H1 (cell line): ENCODE measurements at places on chromosomes 5 and 9. TPM values are rescaled to one million over a fixed set of nuclear protein-coding genes. Genes with fewer than 3 reads are reported as not detected.

GRCh38 chr9:130139251-130139650, 33.0 kb upstream of the NCS1 start:
- DNase-seq = no peak
- H3K27ac ChIP-seq = no peak overlapping the region
- no peak overlapping the region for H3K4me3 ChIP-seq
- H3K36me3 ChIP-seq = no peaks in the 10 kb centered on the region
- H3K4me1 ChIP-seq = peaks cover 29% of the 10 kb centered on the region

IL9 gene
- total RNA-seq = not detected in 2 replicates

- no peaks in the 10 kb centered on the region for H3K27me3 ChIP-seq
- no peaks in the 10 kb centered on the region for H3K36me3 ChIP-seq
- H3K4me1 ChIP-seq = no peaks in the 10 kb centered on the region
- no peak overlapping the region for H3K27ac ChIP-seq
- DNase-seq = no peak
Measured at GRCh38 chr9:97425973-97426336, 14.1 kb downstream of the TDRD7 start.

- H3K27me3 ChIP-seq = no peaks in the 10 kb centered on the region
- no peak overlapping the region for H3K27ac ChIP-seq
- no peaks in the 10 kb centered on the region for H3K36me3 ChIP-seq
- H3K4me1 ChIP-seq = no peaks in the 10 kb centered on the region
Measured at GRCh38 chr5:22612928-22613327, 240.2 kb downstream of the CDH12 start.

GRCh38 chr5:119166026-119166425, 95.1 kb downstream of the DMXL1 start:
- no peak overlapping the region for H3K4me3 ChIP-seq
- H3K36me3 ChIP-seq = peaks cover 21% of the 10 kb centered on the region
- no peaks in the 10 kb centered on the region for H3K4me1 ChIP-seq
- H3K27me3 ChIP-seq = no peaks in the 10 kb centered on the region
- no peak overlapping the region for H3K27ac ChIP-seq

DNA sequence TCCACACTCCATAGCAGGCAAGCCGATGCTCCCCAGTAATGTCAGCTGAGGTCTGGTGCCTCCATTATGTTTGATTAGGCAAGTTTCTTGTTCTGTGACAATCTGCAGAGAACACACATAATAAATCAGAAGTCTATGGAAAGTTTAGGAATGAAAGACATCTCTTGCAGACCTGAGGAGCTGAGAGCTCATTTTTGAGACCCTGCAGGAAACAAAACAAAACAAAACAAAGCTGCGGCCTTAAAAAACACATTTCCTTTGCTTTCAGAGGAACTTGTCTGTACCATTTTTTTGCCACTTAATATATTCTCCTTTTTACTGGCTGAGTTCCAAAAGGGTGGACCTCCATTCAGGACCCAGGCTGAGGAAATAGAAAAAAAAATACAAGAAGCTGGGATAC, 481.2 kb upstream of the DMAC1 start:
- DNase-seq = no peak
- H3K36me3 ChIP-seq = no peaks in the 10 kb centered on the region
- no peak overlapping the region for H3K4me3 ChIP-seq
- H3K27ac ChIP-seq = no peak overlapping the region
- H3K4me1 ChIP-seq = no peaks in the 10 kb centered on the region

HACD4 gene
- 0.61 and 0.86 TPM in 2 replicates for total RNA-seq

GRCh38 chr9:5587024-5587423, 41.9 kb upstream of the RIC1 start:
- H3K27me3 ChIP-seq = no peaks in the 10 kb centered on the region
- H3K4me1 ChIP-seq = no peaks in the 10 kb centered on the region
- H3K4me3 ChIP-seq = no peak overlapping the region
- no peaks in the 10 kb centered on the region for H3K36me3 ChIP-seq

DNA sequence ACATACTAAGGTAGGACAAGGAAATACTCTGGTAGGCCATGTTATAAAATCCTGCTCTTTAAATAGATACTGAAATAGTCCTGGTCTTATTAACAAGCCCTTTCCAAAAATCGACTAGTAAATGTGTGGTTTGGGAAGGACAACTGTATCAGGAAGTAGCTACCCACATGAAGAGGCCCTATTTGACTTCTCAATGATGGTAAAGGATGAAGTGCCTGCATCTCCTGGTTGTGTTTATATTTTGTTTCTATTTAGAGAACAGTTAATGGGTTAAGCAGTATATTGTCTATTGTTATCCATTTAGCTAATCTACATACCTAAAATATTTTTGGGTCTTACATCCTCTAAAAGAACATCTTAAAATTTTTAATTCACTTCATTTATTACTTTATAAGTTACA, 12.5 kb downstream of the GDF9 start:
- H3K4me3 ChIP-seq = no peak overlapping the region
- H3K4me1 ChIP-seq = no peaks in the 10 kb centered on the region; the same call in 1 of the 2 replicates
- H3K36me3 ChIP-seq = no peaks in the 10 kb centered on the region
- no peaks in the 10 kb centered on the region for H3K27me3 ChIP-seq
- no peak for DNase-seq
- no peak overlapping the region for H3K27ac ChIP-seq
